ENCODE measurements at places on chromosomes 6 and 20.

DNA sequence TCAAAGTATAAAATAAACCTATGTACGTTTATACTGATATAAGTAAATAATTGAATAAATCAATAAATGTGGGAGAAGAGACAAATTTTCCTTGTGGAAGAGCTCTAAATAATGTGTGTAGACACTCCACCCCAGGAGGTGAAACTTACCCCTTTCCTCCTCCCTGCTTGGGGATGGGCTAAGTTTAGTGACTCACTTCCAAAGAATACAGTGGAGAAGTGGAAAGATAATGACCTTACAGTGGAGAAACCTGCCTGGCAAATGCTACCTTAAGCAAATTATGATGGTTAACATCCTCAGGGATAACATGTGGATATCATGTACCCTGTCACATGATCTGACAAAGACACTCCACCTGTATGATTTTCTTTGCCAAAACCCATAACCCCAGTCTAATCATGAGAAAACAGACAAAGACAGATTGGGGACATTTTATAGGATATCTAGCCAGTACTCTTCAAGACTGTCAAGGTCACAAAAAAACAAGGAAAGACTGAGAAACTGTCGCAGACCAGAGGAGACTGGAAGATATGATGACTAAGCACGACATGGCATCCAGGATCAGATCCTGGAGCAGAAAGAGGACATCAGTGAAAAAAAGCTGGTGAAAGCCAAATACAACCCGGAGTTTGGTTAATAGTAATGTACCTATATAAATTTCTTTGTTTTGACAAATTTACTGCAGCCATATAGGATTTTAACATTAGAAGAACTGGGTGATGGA, 195.5 kb upstream of the PRDM1 start:
- no peak for DNase-seq

GRCh38 chr6:81265106-81265505, 487.4 kb downstream of the TENT5A start:
- DNase-seq, result no peak

GRCh38 chr6:106743612-106744011, 114.2 kb downstream of the QRSL1 start:
- no peak for DNase-seq

DNA sequence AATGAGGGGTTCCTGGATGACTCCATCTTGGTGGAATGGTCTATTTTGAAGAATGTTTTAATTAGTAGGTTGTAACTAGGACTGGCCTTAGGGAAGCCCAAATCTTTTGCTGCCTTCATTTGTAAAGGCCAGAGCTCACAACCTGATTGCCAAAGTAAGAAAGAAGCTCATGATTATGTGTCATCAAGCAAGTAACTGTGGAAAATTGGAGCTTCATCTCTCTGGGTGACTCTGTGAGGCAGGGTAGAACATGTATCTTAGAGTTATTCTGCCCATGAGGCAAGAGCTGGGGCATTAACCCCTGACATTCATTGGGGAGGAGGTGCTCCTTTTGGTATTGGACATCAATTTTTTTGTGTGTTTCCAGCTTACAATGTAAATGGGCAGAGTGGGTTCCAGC, 273.9 kb upstream of the JAG1 start:
- DNase-seq, result no peak

DNA sequence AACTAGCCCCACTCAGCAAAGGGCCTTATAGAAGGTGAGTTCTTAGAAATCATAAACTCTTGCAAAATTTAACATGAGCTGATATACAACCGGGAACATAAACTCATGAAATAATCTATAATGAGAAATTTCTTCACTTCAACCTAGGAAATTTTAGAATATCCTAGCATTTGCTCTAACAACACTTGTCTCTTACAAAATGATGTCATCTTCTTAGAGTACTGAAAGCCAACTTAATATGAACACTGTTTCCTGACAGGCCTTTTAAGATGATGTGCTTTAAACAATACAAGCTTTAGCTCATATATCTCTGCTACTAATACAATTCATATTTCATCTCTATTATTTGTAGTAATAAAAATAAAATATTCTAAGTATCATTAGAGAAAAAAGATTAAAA, 932 bp downstream of the PACRG start:
- DNase-seq, result no peak

DNA sequence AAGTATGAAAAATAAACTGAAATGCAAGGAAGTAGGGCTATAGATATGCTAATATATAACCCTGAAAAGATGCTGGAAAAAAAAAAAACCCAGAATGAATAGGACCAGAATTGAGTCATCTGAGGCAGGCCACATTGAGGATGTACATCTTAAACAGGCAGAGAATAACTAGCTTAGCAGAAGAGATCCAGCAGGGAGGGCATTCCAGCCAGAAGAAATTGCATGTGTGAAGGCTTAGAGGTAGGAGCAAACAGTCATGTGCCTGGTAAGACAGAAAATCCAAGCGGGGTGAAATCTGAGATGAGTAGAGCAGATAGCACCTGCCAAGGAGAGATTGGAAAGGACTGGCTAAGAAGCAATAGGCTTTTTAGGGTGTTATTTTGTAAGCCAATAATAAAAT, 2.6 kb downstream of the COL19A1 start:
- DNase-seq, result peak; percentile 71

DNA sequence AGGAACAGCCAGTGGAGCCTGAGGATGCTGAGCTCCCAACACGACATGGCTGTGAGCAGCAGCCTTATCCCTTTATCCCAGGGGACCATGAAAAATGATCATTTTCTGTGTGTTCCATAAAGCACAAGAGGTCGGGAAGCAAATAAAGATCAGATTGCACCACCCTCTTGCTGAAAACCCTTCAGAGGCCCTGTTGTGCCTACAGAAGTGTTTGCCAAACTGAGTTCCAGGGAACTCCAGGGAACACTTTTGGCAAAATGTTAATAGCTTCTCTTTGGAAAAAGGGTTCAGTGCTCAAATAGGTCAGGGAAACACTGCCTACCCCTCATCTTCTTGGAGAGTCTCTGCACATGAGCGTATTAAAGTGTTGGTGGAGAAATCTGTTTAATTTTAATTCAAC, 24.4 kb downstream of the ARMC2 start:
- DNase-seq, result no peak

GRCh38 chr20:57231951-57232428, 34.5 kb downstream of the BMP7 start:
- DNase-seq, result no peak

DNA sequence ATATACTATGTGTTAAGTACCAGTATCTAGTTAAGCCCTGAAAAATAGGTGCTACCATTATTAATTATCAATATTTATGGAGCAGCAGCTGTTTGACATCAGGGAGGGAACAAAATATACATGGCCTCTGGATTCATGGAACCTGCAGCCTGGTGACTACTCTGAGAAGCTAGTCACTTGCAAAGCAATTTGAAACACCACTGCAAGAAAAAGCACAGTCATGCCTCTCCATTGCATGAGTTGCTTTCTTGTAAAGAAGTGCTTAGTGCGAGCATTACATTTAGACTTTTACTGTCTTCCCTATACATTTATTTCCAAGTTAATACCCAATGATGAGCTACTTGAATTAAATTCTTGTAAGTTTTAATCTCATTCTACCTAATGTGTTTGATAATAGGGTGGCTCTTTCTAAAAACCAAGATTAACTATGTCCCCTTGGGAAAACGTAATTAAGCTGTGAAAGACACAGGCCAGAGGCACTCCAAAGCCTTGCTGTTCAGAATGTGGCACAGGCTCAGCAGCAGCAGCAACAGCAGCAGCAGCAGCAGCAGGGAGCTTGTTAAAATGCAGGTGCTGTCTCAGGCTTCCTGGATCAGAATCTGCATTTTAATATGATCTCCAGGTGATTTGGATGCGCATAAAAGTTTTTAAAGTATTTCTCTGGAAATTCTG, 83.6 kb downstream of the PFDN4 start:
- DNase-seq, result no peak

GRCh38 chr20:6691516-6691915, 76.0 kb upstream of the BMP2 start:
- no peak for DNase-seq

DNA sequence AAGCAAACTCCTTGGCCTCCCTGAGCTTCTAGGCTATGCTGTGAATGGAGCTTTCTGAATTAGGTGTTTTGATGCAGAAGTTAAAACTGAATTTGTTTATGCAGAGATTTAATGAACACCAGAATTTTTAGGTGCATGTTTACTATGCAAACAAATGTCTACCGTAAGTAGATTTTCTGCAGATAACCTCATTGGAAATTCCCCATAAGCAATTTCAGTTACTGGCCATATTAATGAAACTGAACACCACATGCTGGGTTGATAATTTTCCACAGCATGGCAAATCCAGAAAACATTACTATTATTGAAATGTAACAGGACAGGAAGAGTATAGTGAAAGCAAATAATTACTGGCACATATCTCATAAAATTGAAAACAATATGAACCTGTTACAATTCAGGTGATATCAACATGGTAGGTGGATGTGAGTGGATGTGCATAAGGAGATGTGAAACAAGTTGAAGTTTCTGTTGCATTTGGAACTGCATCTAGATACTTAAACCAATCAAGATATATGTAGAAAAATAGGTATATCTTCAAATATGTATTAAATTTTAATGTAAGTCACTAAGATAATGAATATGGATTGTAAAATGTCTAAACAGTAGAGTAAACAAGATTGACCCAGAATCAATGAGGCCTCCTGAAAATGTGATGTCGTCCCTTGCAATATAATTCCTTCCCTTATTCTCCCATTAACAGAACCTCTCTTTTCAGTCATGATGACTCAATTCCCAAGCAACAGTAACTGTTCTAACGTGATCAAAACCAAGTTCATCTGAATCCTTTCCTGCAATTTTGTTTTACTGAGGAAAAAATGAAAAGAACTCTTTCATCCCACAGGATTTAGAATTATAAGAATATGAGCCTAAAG, 11.0 kb downstream of the PTCHD4 start:
- DNase-seq, result no peak

DNA sequence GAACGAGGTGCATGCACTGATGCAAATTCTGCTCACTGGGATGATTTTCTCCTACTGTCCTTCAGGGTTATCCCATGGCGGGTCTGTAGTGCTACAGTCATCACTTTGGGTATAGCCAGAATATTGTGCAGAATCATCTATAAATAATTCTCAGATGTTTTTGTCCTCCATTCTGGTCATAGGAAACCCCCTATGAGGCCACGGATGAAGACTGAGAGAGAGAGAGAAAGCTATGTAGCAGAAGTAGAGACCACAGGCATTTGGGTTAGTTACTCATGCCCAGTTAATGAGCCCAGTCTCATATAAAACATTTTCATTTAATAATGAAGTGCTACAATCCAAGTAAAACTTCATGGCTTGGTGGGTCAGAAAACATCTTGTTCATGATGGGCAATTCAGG, 145.1 kb upstream of the PLN start:
- DNase-seq, result no peak

- DNase-seq, result no peak
Measured at GRCh38 chr6:145491126-145491525, 244.2 kb downstream of the EPM2A start.
